ENCODE measurements at places on chromosomes 1 and 21.

GRCh38 chr1:162177126-162177525, 107.6 kb downstream of the NOS1AP start:
- DNase-seq, result no peak

GRCh38 chr1:154751690-154752089, 118.4 kb downstream of the KCNN3 start:
- DNase-seq, result peak; percentile 57

- no peak for DNase-seq
These were observed 503.2 kb upstream of the CAMK1G start for GRCh38 chr1:209080170-209080781.

GRCh38 chr1:230291731-230292620, 134.2 kb downstream of the PGBD5 start:
- no peak for DNase-seq

GRCh38 chr21:42654179-42654912, 925 bp downstream of the PDE9A start:
- peak; percentile 78 for DNase-seq

- no peak for DNase-seq
These were observed 7.3 kb downstream of the SKI start for GRCh38 chr1:2235300-2235998.

DNA sequence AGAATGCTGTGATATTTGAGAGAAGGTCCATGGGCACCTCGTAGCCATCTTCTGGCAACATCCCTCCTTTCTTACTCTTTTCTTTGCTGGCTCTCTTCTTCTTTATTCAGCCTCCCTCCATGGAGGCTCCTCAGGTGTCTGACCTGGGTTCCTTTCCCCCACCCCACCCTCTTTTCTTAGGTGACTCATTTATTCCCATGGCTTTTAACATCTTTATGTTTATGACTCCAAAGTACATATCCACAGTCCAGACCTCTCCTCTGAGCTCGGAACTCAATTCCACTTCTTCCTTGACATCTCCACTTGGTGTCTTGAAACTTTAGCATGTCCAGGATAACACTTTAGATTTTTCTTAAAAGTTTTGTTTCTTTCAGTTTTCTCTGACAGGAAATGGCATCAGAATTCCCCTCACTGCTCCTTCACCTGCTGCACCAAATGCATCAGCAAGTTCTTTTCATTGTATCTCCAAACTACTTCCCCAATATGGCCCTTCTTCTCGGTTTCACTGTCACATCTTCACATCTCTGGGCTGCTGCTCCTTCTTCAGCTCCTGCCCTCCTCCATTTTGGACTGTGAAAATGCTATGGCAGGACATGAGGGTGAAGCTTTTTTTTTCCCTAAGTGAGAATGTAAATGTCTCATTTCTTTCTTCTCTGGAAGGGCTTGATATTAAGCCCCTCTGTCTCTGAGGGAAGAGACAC, 95.9 kb downstream of the GIPC2 start:
- no peak for DNase-seq

All from NB4 (cell line).